ENCODE measurements at places on chromosomes 3 and 15. TPM values are rescaled to one million over a fixed set of nuclear protein-coding genes. Genes with fewer than 3 reads are reported as not detected.

DPPA2 gene
- total RNA-seq = not detected

NR2E3 gene
- total RNA-seq = under 0.01 TPM

HYKK gene
- 5.6 TPM for total RNA-seq

DAZL gene
- total RNA-seq = not detected

GOLGA8T gene
- not detected for total RNA-seq

ISG20 gene
- total RNA-seq = 0.72 TPM

- no peak for DNase-seq
Measured at GRCh38 chr3:48271763-48272498, 31.0 kb downstream of the ZNF589 start.

DNA sequence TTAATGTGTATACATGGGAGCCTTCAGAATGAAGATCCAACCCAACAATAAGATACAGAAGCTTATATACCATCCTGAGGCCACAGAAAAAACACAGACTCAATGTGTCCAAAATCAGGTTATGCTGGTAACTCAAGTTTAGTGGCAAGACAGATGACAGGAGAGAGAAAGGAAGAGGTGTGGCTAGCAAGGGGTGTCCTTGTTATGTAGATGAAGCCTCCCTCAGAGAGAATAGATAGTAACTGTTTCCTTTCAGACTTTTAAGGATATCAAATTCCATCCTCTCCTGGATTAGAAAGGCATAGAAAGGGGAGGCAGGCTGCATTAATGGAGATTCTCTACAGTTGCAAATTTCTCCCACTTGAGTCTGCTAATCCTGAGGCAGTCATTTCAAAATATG is 447.4 kb downstream of the GABRB3 start:
- DNase-seq = no peak

DNA sequence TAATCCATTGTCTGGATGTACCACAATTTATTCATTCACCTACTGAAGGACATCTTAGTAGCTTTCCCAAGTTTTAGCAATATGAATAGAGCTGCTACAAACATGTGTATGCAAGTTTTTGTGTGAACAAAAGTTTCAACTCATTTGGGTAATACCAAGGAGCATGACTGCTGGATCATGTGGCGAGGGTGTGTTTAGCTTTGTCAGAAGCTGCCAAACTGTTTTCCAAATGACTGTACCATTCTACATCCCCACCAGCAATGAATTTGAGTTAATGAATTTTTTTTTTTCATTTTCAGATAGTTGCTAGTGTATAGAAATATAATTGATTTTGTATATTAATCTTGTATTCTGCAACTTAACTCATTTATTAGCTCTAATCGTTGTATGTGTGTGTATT is 20.0 kb upstream of the ELP6 start:
- no peak for DNase-seq

DNA sequence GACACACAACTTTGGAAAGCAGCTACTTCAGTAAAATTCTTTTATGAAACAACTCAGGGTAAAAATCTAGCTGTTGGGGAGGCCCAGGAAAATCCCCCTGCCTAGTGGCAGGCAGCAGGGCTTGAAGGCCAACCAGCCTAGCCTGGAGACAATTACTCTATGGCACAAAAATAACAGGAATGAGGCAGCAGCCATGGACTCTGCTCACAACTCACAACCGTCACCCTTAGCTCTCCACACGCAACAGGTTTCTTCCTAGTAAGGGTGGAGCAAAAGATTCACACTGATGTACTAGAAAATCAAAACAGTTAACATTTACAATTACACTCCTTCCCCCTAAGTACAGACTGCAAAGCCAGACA is 530 bp upstream of the FBXL22 start:
- no peak for DNase-seq

All from IMR-90 (cell line).